ENCODE measurements at places on chromosomes 2 and 18.

DNA sequence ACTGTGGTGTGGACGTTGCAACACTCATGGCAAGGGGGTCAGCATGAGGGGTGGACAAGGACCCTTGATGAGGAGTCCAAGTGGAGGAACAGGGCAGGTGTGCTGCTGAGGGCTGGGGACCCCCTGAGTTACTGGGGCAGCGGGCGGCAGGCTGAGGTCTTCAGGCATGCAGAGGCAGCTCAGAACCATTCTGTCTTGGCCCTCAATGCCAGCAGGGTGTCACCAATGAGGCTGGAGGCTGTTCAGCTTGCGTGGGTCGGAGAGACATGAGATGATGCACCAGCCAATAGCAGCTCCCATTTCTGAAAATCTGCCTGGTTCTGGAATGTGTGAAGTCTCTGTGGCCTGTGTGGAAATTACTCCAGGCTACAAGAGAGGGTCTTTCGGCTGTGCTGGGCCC, 105.4 kb downstream of the INHBB start:
- no peak for DNase-seq

DNA sequence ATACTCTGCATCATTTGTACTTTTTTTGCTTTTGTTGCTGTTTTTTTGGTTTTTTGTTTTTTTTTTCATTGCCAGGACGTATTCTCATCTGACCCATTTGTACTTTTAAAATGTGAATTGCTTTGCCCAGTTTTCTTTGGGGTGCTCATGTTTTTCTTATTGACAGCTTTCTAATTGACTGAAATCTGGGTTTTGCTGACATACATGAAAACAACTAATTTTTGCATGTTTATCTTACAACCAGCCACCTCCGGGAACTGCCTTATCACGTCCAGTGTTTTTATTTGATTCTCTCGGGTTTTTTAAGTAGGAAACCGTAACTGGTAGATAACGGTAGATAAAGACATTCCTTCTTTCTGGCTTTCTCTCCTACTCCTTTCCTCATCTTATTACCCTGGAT, 38.6 kb downstream of the SNORC start:
- DNase-seq = no peak

DNA sequence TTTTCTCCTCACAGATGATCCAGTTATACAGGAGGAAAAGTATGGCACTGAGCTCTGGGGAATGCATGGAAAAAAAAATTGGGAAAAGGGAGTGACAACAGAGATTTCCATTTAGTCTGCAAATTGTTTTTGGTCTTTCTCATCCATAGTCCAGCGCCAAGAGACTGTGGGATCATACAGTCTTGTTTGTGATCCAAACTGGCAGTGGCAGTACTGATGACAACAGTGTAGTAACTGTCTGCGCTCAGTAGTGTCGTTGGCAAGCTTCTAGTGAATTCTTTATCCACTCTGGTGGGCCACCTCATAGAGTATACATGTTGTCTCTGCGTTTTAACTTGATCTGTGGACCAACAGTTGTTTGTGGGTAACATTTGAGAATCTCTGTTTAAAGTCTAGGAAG, 37.9 kb downstream of the GALNT1 start:
- no peak for DNase-seq

DNA sequence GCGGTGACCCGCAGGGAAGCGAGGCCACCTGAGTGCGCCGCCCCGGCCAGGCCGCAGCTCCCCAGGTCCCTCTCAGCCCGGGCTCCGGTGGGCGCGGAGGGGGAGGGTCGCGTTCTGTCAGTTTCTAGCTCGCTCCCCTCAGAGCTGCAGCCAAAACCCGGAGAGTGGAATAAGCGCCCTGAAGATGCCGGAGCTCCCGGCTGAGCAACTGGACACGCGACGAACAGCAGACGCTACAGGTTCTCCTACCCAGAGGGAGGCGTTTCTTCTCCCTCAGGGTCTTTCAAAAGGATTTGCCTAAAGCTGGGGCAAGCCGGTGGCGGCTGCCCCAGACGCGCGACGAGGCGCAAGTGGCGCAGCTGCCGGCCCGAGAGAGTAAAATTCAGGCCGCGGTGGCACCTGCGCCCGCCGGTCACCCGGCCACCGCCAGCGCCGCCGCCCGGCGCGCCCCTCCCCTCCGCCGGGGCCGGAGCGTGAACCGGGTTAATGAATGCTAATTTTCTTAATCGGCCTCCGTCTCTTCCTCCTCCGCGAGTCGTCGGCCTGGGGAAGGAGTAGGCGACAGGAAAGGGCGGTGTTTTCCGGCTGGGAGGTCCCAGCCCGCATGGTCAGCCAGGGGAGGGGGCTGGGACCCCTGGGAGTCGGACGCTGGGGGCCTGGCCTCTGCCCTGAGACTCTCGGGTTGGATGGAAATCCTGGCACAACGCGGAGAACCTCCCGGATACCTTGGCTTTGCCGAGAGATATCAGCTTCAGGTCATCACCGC, 845 bp upstream of the CDC42EP3 start:
- DNase-seq = peak; percentile 75

DNA sequence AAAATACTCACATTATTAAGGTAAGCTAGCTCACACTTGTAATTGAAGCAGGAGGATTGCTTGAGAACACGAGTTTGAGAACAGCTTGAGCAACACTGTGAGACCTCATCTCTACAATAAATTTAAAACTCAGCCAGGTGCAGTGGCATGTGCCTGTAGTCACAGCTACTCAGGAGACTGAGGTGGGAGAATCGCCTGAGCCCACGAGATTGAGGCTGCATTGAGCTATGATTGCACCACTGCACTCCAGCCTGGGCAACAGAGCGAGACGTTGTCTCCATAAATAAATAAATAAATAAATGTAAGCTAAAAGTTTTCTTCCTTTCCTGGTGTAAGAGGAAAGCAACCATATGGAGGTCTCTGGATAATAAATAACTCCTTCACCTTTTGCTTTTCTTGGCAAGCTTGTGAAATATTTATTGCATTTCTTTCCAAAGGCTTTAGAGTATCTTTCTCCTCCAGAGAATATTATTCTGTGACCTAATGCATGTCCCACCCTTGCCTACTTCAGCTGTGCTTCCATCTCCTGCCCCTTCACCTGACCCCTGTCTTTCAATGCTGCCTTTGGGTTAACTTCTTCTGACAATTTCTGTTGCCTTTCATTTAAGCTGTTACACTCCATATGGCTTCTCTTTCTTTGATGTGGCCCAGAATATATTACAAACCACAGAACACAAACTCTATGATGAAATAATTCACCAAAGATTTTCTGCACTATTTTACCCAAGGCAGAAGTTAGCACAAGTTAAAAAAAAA, 280.7 kb upstream of the RND3 start:
- no peak for DNase-seq
